AG04450 (cell line): ENCODE measurements at places on chromosomes 11 and 22. TPM values are rescaled to one million over a fixed set of nuclear protein-coding genes. Genes with fewer than 3 reads are reported as not detected.

NAALAD2 gene
- 0.64 and 0.71 TPM in 2 replicates for polyA plus RNA-seq

TRIM29 gene
- polyA plus RNA-seq: 0.07 TPM in 1 of 2 replicates, not detected in the other

ZP1 gene
- polyA plus RNA-seq: 0.48 and 0.65 TPM in 2 replicates

GPR83 gene
- 0.02 and 0.04 TPM in 2 replicates for polyA plus RNA-seq

KCNK4 gene
- polyA plus RNA-seq: not detected in 2 replicates

VPREB1 gene
- not detected in 2 replicates for polyA plus RNA-seq

EMID1 gene
- 1.1 and 1.6 TPM in 2 replicates for polyA plus RNA-seq

KRTAP5-9 gene
- polyA plus RNA-seq: not detected in 2 replicates

ST14 gene
- 0.10 TPM in 1 of 2 replicates, not detected in the other for polyA plus RNA-seq

ACTN3 gene
- 0.11 TPM in 2 replicates for polyA plus RNA-seq

TCIRG1 gene
- polyA plus RNA-seq: 26.5 and 39.0 TPM in 2 replicates

TUBA8 gene
- 2.7 and 3.0 TPM in 2 replicates for polyA plus RNA-seq

OR52N4 gene
- polyA plus RNA-seq: not detected in 2 replicates

ANO3 gene
- polyA plus RNA-seq: 0.02 and 0.06 TPM in 2 replicates

GUCD1 gene
- 52.1 and 73.4 TPM in 2 replicates for polyA plus RNA-seq

LDHAL6A gene
- not detected in 2 replicates for polyA plus RNA-seq

MS4A15 gene
- not detected in 2 replicates for polyA plus RNA-seq

GRM5 gene
- 0.01 TPM in 1 of 2 replicates, not detected in the other for polyA plus RNA-seq

TESMIN gene
- 0.79 TPM in 2 replicates for polyA plus RNA-seq

GPHA2 gene
- not detected in 2 replicates for polyA plus RNA-seq

OR10D3 gene
- not detected in 2 replicates for polyA plus RNA-seq

TYR gene
- polyA plus RNA-seq: not detected in 2 replicates

C2CD3 gene
- 8.4 and 8.7 TPM in 2 replicates for polyA plus RNA-seq

TSPAN18 gene
- polyA plus RNA-seq: 0.98 and 1.2 TPM in 2 replicates

MS4A6E gene
- not detected in 2 replicates for polyA plus RNA-seq

MAP6 gene
- 1.5 TPM in 2 replicates for polyA plus RNA-seq

GGT5 gene
- 4.4 TPM in 2 replicates for polyA plus RNA-seq

E2F8 gene
- 0.98 and 1.0 TPM in 2 replicates for polyA plus RNA-seq
